ENCODE measurements at places on chromosomes 12 and 14.
A peak's percentile ranks its signal among the peaks of the same experiment; 100 is the strongest.

- DNase-seq = no peak
These were observed 13.4 kb downstream of the AGAP2 start for GRCh38 chr12:57724936-57725740.

DNA sequence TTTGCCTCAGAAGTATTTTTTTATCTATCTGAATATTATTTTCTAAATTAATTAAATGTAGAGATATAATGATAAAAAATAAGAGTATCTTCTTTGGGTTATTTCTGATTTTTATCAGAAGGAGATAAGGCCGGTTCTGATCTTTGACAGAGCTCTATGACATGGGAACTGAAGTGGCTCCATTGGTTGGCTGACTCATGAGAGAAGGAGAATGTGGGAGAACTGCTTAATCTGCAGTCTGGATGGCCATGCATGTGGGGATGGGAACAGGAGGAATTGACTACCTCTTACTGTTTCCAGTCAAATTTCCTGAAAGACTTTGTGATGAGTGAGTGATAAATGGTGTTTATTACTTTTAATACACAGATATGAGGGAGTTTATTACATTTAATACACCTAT is 155.8 kb upstream of the ATP2B1 start:
- no peak for DNase-seq

- DNase-seq = no peak
These were observed 58.0 kb downstream of the LGMN start for GRCh38 chr14:92690171-92691011.

DNA sequence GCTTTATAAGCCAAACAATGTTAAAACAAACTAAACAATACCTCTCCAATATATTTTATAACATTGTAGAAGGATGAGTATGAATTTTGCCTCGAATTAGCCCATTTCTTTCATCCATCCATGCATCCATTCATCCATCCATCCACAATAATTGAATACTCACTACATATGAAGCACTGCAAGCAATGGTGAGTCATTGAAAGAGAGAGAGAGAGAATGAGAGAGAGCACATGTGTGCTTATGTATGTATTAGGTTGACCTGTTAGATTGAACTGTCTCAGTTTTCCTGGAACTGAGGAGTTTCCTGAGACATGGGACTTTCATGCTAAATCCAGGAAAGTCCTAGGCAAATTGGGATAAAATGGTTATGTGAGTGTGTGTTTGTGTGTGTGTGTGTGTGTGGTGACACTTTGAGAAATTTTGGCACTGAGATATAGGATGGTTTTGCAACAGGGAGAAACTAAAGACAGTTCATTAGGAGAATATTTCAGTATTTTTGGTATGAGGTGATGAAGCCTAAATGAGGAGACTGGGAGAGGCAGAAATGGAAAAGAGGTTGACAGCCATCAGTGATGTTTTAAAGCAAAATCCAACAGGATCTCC is 98.4 kb downstream of the C12orf75 start:
- no peak for DNase-seq

GRCh38 chr12:92992041-92992440 is 62.9 kb upstream of the EEA1 start:
- DNase-seq = no peak

DNA sequence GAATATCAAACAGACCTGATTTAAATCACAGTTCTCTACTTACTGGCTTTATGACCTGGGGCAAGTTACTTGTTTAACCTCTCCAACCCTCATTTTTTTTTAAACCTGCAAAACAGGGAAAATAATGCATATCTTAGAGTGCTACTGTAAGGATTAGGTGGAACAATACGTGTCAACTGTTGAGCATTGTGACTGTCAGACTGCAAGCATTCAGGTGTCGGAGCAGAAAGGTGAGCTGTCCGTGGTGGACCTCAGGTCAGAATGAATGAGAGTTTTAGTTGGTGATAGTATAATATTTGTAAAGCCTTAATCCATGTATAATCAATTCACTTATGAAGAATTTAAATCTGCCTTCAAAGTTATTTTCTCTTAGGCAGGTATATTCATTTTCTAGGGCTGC is 404.2 kb downstream of the ETNK1 start:
- no peak for DNase-seq

DNA sequence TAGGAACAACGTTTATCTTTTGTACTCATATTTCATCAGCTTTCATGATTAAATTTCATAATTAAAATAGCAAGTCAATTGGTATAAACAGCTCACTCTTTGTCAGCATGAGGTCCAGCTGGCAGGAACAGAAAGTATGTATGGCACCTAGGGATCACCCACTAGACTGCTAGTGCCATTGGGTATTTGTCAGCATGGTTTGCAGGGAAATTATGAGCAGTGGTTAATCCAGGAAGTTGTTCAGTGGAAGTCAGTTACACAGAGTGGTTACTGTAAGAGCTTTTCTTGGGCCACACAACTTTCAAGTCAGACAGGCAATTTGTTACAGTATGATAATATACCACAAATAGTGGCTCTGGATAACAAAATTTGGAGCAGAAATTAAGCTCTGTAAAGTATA is 340.3 kb upstream of the RGS6 start:
- peak; percentile 24 for DNase-seq

- DNase-seq = no peak
These were observed 23.3 kb downstream of the CLEC1A start for GRCh38 chr12:10075451-10075850.

GRCh38 chr14:104548802-104549535 is 30.6 kb upstream of the C14orf180 start:
- DNase-seq = no peak

DNA sequence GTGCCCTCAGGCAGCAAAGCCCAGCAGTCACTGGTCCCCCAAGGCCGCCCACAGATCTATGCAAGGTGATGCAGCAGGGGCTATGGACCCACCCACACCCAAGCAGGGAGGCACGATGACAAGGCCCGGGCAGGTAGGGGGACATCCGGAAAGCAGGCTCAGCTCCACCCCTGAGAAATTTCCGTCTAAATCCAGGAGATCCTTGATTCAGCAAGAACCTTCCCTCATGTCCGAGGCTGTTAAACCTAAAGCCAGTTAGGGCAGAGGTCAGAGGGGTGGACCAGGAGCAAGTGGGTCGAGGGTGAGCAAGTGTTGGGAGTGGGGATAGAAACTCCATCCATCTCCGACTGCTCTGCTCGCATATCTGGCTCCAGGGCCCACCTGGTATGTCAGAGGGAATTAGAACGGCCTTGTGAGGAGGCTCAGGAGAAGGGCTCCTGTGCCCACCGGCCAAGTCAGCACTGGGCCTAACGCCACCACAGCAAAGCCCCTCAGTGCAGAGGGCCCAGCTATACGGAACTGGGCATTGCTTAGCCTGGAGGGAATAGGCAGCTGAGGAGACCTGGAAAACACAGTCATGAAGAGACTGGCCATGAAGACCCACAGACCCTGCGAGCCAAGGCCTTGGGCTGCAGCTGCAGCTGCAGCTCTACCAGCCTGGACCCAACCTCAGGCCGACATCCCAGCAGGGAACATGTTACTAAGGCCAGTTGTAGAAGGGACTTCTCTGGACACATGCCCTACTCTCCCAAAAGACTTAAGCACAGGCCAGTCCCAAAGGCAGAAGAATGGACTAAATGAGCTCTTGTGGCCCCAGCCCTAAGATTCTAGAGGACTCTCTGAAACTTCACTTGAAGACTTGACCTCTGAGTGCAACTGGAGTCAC is 34.3 kb downstream of the DAD1 start:
- peak; percentile 62 for DNase-seq

- DNase-seq = no peak
These were observed 34.4 kb upstream of the MGAT4C start for GRCh38 chr12:86290615-86291014.

DNA sequence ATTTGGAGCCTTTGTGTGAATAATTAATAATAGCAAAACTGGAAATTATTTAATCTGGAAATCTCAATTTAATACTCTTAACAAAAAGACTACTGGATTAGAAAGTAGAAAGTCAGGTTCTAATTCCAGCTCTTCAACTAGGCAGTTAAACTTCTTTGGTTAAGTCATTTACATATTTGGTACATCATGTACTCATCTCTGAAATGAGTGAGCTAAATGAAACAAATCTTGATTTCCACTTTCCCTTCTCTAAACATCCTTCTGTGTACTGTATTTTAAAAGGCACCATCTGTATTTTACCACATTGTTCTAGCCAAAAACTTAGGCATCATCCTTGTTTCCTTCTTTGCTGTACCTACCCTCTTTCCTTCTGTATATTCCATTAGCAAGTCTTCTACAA is 26.9 kb downstream of the CRADD start:
- DNase-seq = no peak

DNA sequence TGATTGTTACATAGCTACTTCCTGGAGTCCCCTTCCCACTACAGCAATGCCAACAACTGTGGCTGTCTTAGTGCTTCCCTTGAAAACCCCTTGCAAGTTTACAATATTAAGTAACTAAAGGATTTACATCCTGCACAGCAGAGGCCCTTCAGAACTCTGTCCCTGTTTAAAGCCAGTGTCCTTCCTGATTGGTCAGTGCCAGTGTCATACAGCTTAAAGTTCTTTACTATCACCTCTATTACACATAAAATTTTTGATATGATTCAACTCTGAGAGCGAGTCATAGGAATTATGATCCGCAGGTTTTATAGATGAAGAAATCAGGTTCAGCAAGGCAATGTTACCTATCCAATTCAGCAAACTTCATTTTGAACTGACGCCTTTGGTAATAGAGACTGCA is 91.4 kb upstream of the ALX1 start:
- no peak for DNase-seq

GRCh38 chr14:75454963-75455546 is 27.2 kb downstream of the JDP2 start:
- DNase-seq = no peak

DNA sequence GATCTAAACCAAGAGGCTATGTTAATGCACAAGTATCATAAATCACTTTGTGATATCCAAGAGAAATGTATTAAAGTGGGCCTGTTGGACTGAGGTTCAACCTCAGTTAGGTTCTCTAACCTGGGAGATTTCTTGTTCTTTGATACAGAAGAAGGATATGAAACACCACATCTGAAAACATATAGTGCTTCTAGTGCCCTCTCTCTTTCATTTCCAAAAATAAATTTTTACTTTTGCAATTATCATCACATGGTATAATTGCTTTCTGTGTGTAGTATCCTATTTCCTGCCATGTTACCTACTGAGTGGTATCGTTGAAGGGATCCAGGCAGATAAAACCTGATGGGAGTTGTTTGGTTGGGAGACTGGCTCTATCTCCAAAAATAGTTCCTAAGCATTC is 264.9 kb downstream of the CCER1 start:
- DNase-seq = no peak

GRCh38 chr14:79204591-79204990 is 1006.7 kb downstream of the DIO2 start:
- no peak for DNase-seq

DNA sequence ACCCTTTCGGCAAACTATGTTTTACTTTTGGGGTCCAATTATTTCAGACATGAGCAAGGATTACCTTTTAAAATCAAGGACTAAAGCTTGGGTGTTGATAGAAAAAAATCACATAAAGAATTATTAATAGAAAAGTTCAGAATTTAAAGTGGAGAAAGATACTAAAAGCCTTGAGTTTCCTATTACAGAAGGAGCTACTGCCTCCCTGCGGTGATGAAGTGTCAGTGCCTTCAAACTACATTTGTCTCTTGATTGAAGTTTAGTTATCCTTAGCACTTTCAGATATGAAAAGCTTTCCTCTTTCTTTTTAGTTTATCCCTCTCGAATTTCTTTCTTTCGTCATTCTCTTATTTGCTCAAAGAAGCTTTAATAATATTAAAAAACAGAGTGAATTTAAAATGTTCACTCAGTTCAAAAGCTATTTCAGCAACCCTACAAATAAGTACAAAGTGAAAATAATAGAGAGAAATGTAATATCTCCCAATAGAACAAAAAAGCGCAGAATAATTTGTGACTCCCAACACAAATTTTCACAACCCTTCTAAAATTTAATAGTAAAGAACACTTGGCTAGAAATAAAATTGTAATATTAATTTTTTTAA is 87.6 kb downstream of the SEC23A start:
- peak; percentile 11 for DNase-seq

DNA sequence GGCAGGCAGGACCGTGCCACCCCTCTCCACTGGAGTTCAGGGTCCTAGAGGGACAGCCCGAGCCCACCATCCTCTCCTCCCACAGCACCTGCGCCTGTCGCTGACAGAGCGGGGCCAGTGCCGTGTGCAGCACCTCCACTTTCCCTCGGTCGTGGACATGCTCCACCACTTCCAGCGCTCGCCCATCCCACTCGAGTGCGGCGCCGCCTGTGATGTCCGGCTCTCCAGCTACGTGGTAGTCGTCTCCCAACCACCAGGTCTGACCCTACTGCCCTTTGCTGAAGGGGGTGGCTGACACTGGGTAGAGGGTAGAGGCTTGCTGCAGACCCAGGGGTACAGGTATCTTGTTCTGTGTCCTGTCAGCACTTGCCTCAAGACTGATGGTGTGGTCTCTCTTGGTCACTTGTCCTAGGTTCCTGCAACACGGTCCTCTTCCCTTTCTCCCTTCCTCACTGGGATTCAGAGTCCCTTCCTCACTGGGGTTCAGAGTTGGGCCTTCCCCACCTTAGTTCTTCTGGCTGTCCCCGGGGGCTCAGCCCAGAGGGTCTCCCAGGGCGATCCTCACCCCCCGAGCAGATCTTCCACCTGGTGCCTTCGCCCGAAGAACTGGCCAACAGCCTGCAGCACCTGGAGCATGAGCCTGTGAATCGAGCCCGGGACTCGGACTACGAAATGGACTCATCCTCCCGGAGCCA is 42.0 kb downstream of the SH2B3 start:
- no peak for DNase-seq

- no peak for DNase-seq
These were observed 95.6 kb upstream of the DNM1L start for GRCh38 chr12:32583534-32583933.

GRCh38 chr12:90630006-90630405 is 325.0 kb downstream of the CCER1 start:
- DNase-seq = no peak

DNA sequence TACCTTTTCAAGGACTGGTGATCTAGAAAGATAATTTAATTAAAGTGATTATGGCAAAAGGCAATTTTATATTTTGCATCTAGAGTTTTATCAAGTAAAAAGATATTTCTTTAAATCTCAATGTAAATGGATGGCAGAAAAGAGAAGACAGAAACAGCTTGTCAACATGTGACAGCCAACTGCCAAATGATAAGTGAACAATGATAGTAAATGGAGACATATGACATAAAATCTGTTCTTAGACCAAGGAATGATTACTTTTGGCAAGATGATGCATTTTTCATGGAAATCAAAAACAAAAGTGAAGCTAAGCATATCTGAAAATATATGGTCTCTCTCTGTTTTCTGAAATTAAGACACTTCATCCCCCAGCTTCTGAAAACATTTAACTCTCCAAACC is 1730.7 kb upstream of the FLRT2 start:
- no peak for DNase-seq

GRCh38 chr12:58728397-58728796 is 191.9 kb downstream of the LRIG3 start:
- no peak for DNase-seq

- DNase-seq = no peak
These were observed 475.5 kb downstream of the NAV3 start for GRCh38 chr12:78306236-78306635.

- no peak for DNase-seq
These were observed 57.2 kb upstream of the USP44 start for GRCh38 chr12:95608252-95609033.

All from activated CD4-positive, alpha-beta T cell treated with anti-CD3 and anti-CD28 coated beads, Interleukin-2, amount 50 U/mL, for 48 hours (primary cell).